Gastrocnemius medialis (tissue), 4 donors: ENCODE measurements at places on chromosomes 11 and 22. TPM values are rescaled to one million over a fixed set of nuclear protein-coding genes. Genes with fewer than 3 reads are reported as not detected.

- no peak overlapping the region for H3K27ac ChIP-seq
- H3K36me3 ChIP-seq: no peaks in the 10 kb centered on the region
- H3K4me3 ChIP-seq: no peak overlapping the region
- H3K27me3 ChIP-seq: no peaks in the 10 kb centered on the region
Measured at GRCh38 chr11:93504110-93505095, 38.8 kb downstream of the SMCO4 start.

- peak overlapping the region; percentile 89 for H3K4me3 ChIP-seq
- peaks cover 84% of the 10 kb centered on the region for H3K4me1 ChIP-seq
- no peak for DNase-seq
- peak overlapping the region; percentile 98 for H3K27ac ChIP-seq
- no peaks in the 10 kb centered on the region for H3K36me3 ChIP-seq
Measured at GRCh38 chr22:46052331-46052771, 75.4 kb upstream of the WNT7B start.

DNA sequence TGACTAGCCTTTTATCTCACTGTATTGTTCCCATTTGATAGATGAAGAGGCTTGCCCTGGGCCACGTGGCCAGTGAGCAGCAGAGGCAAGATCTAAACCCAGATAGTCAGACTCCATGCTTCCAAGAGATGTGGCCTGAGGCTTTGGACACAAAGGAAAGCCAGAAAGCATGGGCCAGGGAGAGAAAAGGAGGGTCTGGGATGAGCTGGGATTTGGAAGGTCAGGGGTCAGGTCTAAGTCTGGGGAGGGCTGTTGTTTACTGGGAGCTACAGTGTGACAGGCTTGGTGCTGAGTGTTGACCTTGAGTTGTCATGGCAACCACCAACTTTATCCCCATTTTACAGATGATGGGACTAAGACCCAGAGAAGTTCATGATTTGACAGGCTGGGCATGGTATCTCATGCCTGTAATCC, 2.1 kb downstream of the SLC35E4 start:
- H3K27ac ChIP-seq: peak overlapping the region; percentile 99
- no peak overlapping the region for H3K4me3 ChIP-seq
- H3K4me1 ChIP-seq: peaks cover 59% of the 10 kb centered on the region
- H3K36me3 ChIP-seq: no peaks in the 10 kb centered on the region
- H3K27me3 ChIP-seq: no peaks in the 10 kb centered on the region

GRCh38 chr11:13465909-13466371, 2.9 kb upstream of the BTBD10 start:
- no peak overlapping the region for H3K27ac ChIP-seq
- no peaks in the 10 kb centered on the region for H3K27me3 ChIP-seq
- peaks cover 13% of the 10 kb centered on the region for H3K4me1 ChIP-seq
- no peak for DNase-seq

Gene OR5W2
- total RNA-seq: not detected

Gene UCP3
- total RNA-seq: 489 TPM

Gene CCDC73
- total RNA-seq: not detected

Gene PDGFB
- 6.0 TPM for total RNA-seq

Gene MS4A4E
- 2.8 TPM for total RNA-seq

Gene B4GALNT4
- total RNA-seq: not detected
